ENCODE measurements at places on chromosomes 1 and 21. TPM values are rescaled to one million over a fixed set of nuclear protein-coding genes. Genes with fewer than 3 reads are reported as not detected.

DNA sequence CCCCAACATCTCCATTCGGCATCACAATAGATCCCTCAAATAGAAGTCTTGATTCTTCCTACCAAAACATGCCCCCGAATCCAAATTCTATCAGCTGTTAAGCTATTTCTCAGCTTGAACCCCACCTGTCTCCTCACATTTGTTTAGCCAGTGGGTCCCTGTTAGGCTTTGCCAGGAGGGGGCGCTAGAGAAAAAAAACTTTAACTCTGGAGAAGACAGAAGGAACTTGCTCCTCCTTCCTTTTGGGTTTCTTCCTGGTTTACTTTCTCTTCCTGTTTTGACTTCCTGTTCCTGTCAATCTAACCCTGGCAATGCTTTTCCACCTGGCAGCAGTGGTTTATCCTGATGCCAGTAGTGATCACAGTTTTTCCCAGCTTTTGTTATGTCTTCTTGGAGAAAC is 95.6 kb upstream of the KCNK1 start:
- peak; percentile 70 for DNase-seq

- DNase-seq, result no peak
These were observed 3.5 kb upstream of the MKNK1 start for GRCh38 chr1:46607345-46608130.

Gene CBS
- 315 TPM for total RNA-seq

GRCh38 chr1:201212056-201212455 is 21.4 kb downstream of the IGFN1 start:
- no peak for DNase-seq

DNA sequence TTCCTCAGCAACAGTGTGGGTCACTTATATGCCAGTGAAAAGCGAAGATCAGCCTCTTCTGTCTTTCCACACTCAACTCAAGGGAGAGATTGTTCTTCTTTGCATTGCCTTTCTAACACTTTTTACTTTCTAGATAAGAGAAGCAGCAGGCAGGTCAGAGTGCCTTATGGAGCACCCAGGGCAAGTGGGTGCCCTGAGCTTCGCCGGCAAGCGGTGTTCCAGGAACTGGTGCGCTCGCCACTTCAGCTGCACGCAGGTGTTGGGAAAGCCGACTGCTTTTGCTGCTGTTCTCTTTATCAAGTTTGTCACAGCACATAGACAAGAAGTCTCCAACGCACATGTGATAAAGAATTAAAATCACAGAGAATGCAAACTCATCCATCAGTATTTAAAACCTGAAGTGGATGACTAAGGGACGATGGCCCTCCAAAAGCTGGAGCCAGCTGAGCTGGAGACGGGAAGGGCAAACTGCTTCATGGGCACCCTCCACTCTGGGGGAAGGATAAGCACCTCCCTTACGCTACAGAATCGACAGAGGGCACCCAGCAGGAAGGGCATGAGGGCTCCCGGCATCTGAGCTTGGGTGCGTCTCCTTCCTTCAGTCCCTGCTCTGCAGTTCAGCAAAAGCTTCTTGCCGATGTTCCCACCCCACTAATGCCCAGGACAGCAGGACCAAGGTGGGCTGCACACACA is 20.7 kb downstream of the UBE2G2 start:
- no peak for DNase-seq

Gene C4BPB
- total RNA-seq, result not detected

DNA sequence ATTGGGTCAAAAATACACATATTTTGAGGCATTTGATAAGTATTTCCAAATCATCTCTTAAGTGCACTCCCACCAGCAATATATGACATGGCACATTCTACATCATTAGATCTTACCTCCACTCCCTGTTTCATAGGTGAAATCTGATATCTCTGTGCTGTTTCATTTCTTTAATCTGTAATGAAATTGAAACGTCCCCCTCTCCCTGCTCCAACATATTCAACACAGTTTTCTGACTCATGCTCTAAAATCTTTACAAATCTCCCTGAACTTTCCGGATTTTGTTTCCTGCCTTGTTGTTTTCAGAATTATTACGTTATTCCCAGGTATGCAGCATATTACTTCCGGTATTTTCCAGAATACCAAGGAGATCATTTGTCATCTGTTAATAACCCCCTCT is 66.1 kb upstream of the AKT3 start:
- DNase-seq, result no peak
